Hippocampal formation (tissue), 2 donors: ENCODE measurements at places on chromosomes 2 and 18.
A peak's percentile ranks its signal among the peaks of the same experiment; 100 is the strongest.

- DNase-seq: no peak
Observed at GRCh38 chr2:127887082-127887775, 1.5 kb upstream of the AMMECR1L start.

- no peak for DNase-seq
Observed at GRCh38 chr2:217479566-217479965, 523.2 kb downstream of the TNS1 start.

- DNase-seq: no peak
Observed at GRCh38 chr2:230921806-230922595, 3.0 kb downstream of the GPR55 start.

GRCh38 chr2:240604291-240604938 lies 17.9 kb downstream of the CAPN10 start:
- peak; percentile 81 for DNase-seq

- no peak for DNase-seq
Observed at GRCh38 chr2:119108186-119108585, 50.4 kb downstream of the C1QL2 start.

- DNase-seq: no peak
Observed at GRCh38 chr2:231382116-231382515, 13.4 kb upstream of the B3GNT7 start.

DNA sequence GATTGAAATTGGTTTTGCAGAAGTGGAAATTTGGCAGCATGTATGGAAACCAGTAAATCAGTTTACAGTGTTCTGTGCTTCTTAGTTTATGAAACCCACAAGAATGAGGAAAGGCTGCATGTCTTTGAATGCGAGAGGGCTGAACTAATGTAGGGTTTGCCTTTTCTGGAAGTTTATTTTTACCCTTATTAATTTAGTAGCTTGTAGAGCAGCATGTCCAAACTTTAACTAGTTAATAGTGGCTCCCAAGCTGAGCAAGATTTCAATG lies 50.4 kb downstream of the LDLRAD4 start:
- DNase-seq: no peak

GRCh38 chr2:222703091-222703490 lies 31.6 kb downstream of the MOGAT1 start:
- DNase-seq: no peak

GRCh38 chr18:3508576-3509549 lies 58.9 kb downstream of the TGIF1 start:
- no peak for DNase-seq

DNA sequence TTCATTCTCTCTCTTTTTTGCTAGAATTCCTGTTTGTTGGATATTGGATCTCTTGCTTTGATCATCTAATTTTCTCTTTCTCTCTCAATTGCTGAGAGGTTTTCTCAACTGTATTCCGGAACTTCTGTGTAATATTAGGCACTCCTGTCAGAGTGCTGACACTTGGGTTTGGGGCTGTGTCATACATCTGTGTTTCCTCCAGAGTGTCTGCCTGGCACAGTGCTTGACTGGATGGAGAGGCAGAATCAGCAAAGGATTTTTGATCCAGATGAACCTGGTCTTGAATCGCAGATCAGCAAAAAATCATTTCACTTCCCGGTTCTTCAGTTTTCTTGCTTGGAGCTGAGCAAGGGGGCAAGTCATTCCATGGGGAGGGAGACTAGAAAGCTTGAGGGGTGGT lies 87.7 kb upstream of the CXCR4 start:
- DNase-seq: no peak

- no peak for DNase-seq
Observed at GRCh38 chr2:134352844-134353243, 99.0 kb downstream of the MGAT5 start.

DNA sequence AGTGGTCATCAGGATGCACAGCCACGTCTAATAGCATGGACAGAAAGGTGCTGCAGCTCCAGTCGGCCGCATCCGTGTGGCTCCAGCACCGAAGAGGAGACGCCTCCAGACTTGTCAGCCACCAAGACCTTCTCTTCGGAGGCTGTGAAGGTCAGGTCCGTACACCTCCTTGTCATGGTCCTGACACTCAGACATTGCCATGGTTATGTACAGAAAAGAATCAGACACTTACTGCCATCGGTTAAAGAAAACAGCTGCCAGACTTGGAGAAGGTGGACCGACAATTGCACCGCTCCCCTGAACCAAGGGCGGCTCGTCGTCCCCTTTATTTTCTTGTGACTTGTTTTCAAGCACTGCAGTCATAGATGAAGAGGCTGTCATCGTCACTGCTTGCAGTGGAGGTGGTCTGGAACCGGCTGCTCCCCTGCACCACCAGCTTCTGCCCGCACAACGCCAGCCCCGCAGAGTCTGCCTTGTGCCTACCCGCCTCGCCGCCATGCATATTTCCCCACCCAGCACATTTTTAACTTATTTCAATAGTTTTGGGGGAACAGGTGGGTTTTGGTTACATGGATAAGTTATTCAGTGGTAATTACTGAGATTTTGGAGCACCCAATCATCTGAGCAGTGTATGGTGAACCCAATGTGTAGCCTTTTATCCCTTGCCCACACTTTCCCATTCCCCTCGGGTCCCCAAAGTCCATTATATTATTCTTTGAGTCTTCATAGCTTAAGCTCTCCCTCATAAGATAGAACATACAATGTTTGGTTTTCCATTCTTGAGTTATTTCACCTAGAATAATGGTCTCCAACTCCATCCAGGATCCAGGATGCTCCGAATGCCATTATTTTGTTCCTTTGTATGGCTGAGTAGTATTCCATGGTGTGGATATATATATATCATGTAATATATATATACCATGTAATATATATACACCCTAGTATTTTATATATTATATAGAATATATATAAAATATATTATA lies 18.1 kb downstream of the FBXO48 start:
- DNase-seq: no peak

GRCh38 chr18:58608216-58608615 lies 20.7 kb downstream of the ALPK2 start:
- no peak for DNase-seq

DNA sequence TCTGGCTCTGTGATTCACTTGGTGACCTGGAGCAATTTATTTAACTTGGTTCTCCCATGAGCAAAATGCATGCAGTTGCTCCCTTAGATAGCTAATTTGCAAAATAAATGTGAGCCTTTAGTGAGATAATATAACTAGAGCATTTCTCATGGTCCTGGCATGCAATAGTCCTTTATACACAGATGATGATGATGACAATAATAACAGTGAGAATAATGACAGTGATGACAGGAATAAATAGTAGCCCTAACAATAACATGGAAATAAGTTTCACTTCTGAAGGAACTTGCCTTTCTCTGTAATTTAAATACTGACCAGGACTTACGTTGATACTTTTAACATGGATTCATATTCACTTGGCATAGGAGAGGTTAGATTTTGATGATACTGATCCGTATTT lies 49.2 kb downstream of the LPIN1 start:
- no peak for DNase-seq
